ENCODE measurements at places on chromosomes 1 and 21.
A peak's percentile ranks its signal among the peaks of the same experiment; 100 is the strongest.

DNA sequence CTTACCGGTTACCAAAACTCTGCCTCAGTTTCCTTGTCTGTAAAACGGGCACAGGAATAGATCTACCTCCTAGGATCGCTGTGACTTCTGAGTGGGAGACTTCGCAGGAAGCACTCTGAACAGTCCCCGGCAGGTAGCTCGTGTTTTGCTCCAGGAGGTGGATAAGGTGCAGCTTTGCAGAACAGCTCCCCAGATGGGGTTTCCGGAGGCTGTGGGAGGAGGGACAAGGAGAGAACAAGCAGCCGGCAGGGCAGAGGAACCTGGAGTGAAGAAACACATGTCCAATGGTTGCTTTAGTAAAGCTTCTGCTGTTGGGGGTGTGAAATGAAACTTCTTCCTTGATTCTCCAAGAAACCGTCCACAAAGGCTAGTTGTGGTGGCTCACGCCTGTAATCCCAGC is 95.5 kb upstream of the TARDBP start:
- no peak for DNase-seq

- no peak for DNase-seq
These were observed 22.9 kb downstream of the SYT2 start for GRCh38 chr1:202687370-202687769.

DNA sequence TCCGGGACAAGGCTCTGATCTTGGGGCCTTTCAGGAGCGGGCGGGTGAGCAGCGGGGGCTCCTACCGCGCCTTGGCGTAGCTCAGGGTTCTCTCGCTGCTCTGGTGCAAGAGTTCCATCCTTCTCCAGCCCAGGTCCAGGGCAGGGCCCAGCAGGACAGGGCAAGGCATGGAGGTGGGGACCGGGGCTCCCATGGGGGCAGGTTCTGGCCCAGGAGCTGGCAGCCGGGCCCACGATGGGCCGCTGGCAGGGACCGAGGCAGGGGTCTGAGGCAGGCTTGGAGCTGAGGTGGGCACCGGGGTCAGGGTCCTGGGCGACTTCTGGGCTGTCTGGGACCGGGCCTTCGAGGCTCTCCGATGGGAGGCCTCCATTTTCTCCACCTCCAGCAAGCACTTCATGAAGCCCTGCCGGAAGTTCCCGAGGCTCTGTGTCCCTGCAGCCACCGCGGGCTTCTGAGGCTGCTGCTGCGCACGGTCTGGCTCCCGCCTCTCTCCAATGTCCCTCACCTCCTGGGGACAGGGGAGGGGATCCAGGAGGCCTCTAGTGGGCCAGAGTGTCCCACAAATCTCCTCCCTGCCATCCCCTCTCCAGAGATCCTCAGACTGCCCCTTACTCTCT is 27.6 kb downstream of the SPATA21 start:
- DNase-seq = no peak

GRCh38 chr1:914131-914890 is 9.4 kb upstream of the SAMD11 start:
- DNase-seq = no peak

DNA sequence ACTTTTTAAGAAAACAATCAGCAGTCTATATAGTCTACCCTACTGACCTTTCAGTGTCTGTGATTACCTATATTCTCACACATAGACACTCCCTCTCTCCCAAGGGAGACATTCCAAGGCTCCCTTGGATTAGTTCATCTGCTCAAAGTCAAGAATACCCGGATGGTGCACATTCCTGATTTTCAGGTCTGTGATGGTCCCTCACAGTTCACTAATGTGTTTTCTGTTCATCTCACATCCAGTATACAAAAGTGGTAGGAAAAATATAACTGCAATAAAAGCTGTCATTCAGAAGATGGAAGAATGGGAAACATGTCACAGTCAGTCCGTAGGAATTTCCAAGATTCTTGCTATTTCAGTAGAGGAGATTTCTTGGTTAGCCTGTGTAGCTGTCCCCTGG is 224.1 kb upstream of the CACYBP start:
- DNase-seq = no peak

DNA sequence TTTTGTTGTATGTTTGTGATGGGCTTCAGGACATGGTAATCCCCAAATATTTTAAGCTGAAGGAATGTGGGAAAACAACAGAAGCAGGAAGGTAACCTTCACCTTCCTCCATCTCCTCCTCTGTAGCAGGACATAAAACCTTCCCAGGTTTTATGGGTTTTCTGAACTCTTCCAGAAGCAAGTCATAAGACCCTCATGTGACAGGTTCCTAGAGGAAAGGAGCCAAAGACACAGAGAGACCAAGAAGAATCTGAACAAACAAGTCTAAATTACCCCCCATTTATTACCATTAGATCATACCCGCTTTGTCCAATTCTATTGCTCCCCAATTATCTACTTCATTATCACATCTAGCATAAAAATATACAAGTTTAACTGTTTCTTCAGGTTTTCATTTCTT is 28.8 kb downstream of the SCMH1 start:
- DNase-seq = no peak

- peak; percentile 82 for DNase-seq
These were observed 15.6 kb upstream of the TTLL10 start for GRCh38 chr1:1157914-1158710.

DNA sequence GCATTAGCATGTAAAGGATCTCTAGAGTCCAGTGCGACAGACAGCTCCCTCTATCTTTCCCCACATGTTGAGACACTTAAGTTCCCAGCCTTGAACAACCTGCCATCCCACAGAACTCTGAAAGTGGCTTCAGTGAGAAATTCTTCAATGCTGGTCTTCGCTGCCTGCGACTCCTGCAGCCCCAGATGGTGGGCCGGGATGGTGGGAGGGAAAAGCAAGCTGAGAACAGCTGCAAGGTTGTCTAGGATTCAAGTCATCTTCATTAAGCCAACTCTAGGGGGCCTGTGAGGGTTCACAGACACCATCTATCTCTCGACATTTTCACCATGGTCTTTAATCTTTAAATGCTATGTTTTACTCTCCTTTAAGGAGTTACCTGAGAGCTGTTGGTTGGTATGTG is 185.5 kb upstream of the C1orf174 start:
- DNase-seq = no peak

DNA sequence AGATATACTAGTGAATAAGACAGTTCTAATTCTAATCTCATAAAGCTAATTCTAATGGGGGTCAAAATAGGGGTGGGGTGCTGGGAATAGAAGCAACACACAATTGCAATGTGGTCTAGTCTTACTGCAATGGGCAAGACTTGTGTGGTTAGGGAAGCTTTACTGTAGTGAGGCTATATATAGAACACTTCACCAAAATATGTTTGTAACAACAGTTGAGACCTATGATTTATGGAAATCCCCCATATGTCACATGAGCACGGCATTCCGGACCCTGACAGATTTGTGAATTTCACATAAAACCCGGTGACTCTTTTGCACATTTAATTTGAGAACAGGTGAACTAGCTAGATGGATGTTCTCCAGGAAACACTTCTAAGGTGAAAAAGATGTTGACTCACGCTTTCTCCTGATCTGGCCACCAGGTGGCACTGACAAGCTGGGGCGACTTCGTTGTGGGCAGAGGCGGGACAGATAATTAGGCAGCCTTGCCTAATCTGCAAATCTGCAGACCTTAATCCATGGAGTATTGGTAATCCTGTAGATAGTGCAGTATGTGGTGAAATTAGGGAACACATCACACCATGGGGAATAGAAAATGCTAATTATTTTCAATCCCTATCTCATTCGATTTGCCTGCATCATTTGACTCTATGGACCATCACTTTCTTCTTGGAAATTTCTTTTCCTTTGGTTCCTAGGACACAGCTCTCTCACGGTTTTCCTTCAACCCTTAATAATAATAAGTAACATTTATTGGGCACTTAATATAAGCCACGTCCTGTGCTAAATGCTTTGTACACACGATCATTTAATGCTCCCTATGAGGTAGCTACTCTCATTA is 37.7 kb downstream of the KIAA0040 start:
- peak; percentile 70 for DNase-seq

GRCh38 chr1:62286786-62287224 is 32.4 kb downstream of the KANK4 start:
- DNase-seq = no peak

GRCh38 chr21:42650033-42650370 is 3.4 kb upstream of the PDE9A start:
- no peak for DNase-seq

- no peak for DNase-seq
These were observed 58.0 kb downstream of the PGM1 start for GRCh38 chr1:63651161-63651701.

DNA sequence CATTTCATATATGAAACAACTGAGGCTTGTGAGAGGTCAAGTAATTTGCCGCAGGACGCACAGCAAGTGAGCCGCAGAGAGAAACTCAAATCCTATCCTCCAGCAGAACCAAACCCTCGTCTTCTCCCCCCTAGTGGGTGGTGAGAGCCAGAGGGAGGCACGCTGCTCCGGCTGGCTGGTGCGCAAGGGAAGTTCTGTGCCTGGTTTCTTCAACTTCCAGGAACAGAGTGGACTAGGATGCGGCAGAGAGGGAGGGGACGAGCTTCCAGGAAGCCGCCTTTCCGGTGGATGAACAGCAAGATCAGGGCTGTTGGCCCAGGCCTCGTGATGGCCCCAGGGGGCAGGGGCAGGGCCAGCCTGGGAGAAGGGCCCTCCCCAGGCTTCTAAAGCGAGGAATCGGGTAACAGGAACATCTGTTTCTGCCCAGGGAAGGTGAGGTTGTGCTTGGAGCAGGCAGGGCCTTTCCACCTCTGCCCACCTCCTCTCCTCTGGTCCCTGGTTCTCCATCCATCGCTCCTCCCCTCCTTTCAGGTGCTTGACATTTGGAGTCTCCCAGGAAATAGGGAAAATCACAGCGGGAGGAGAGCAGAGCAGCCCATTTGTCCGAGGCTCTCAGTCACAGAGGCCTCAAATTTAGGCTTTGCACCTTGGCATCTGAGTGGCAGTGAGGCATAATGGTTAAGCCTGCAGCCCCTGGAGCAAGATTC is 16.8 kb upstream of the PDIK1L start:
- no peak for DNase-seq

DNA sequence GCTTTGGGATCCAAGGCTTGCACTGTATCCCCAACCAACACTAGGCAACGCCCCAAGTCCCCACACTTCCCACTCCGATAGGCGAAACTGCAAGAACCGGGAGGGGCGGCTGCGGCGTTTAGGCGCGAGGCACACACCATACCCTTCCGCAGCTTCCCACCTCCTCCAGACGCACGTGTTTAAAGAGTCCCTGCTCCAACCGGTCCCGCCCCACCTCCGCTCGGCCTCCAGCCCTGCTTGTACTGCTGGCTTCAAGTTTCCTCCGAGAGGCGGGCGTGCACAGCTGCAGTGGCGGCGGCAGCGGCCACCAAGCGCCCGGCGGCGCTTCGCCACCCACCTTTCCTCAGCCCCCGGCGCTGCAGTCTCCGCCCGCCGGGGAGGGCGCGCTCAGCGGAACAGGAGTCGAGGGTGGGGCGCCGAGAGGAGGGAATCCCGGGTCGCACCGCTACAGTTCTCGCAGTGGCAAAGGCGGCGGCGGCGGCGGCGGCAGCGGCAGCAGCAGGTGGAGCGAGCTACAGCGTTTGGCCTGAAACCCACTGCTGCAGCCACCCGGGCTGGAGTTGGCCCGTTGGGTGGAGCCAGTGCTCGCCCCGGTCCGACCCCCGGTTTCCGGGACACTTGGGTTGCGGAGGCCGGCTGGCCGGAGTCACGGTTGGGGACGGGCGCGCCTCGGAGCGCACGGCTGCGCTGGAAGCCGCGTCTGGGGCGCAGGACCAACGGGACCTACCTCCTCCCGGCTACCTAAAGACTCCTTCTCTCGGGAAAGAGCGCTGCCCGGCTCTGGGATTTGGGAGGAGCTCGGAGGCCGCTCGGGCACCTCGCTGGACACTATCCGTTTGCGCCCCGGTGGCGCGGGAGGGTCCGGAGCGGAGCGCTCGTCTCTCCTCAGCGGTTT is at the start of gene CNIH3:
Gene CNIH3 (plus strand): TSS at position 457 of the 895 bp plus-strand sequence. CDS start 858 bp downstream, outside the sequence.
- no peak for DNase-seq

GRCh38 chr21:15414057-15414456 is 315.7 kb upstream of the USP25 start:
- no peak for DNase-seq

- no peak for DNase-seq
These were observed 2.3 kb downstream of the EGLN1 start for GRCh38 chr1:231419738-231420298.

GRCh38 chr1:219317762-219318353 is 144.2 kb downstream of the LYPLAL1 start:
- peak; percentile 22 for DNase-seq

GRCh38 chr1:14686701-14687100 is 88.2 kb downstream of the KAZN start:
- no peak for DNase-seq

DNA sequence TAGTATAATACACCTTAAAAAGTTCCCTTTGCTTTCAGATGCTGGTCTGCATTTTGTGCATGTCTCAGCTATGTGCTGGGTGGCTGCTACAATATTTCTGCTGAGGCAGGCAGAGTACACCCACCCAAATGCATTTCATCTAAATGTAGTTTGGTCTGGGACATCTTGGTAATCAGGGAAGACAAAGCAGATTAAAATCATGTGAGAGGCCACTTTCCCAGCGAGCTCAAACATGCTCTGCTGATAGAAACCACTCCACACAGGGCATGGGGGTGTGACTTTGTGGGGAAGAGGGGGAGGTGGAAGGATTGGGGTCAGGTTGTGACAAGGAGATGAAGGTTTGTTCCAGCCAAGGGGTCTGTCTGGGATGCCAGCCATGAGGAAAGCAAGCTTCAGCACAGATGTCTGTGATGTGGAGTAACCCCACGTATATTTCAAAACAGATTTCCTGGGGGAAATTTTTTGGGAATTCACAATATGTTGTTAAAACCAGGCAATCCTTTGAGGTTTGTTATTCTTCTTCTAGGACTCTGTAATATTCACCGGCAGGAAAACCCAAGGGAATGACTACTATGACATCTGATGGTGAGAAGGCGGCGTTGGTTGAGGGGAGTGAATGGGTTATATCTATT is 255.1 kb upstream of the FGGY start:
- DNase-seq = no peak

- DNase-seq = peak; percentile 16
These were observed at the start of gene FMN2 for GRCh38 chr1:240091614-240092300. TSS of gene FMN2 (plus strand) at chr1:240091883. CDS start at chr1:240092110, 227 bp downstream.

- no peak for DNase-seq
These were observed at the start of gene EPHA2 for GRCh38 chr1:16155537-16156410. TSS of gene EPHA2 (minus strand) at chr1:16156069. CDS start at chr1:16155932, 137 bp downstream.

DNA sequence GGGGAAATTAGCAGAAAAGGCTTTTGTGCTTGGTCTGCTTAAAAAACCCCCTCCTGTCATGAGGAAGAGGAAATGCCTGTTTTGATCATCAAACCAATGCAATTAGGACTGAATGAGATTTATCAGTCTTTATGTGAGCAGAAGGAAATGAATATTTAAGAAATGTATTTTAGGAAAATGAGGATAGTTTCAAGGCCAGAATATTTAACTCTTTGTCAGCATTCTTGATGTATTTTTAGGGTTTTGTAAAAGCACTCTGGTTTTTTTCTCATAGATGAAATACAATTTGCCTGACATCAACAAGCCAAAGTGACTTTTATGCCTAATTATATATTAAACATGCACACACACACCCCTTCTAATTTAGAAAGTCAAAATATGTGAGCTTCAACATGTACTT is 213.8 kb downstream of the GRIK1 start:
- DNase-seq = no peak

DNA sequence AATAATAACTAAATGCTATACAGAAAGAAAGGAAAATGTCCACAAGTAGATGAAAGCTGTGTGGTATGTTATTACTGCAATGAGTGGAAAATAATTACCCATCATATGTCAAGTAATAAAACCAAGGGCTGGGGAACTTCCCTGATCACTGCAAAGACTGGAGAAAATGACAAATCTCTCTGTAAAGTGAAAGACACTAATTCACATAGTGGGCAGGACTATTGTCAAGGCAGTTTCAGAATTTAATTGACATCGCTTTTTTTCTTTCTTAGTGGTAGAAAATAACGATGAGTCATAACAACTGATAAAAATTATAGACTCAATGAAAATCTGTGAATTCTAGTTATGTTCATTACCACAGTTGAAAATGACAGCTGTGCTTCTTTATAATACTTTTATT is 153.7 kb upstream of the ST6GALNAC5 start:
- no peak for DNase-seq
